ENCODE measurements at places on chromosomes 5 and 9.

DNA sequence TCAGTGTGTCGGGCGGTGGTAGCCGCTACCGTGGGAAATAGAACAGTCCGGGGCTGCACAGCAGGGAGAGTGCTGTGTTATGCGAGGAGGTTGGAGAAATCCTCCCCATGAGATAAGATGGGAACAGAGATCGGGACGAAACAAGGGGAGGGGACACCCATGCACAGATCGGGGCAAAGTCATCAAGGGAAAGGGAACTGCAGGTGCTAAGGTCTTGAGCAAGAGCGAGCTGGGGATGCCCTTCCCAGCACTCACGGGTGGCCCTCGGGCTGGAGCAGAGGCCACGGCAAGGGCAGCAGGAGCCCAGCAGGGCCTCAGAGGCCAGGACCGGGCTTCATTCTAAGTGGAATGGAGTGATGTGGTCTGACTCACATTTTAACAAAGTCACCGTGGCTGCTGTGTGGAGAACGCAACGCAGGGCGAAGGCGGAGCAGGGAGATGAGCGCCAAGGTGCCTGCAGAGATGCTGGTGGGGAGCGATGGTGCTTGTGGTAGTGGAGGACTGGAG is 7.7 kb downstream of the IL13 start:
- no peak for DNase-seq

GRCh38 chr5:122940890-122941289 is 95.5 kb downstream of the SNX24 start:
- no peak for DNase-seq

GRCh38 chr5:168765086-168765550 is 185.9 kb upstream of the PANK3 start:
- no peak for DNase-seq

- DNase-seq: no peak
Observed at GRCh38 chr9:80885894-80886293, 803.5 kb downstream of the TLE1 start.

GRCh38 chr9:108411632-108412031 is 444.2 kb downstream of the ACTL7B start:
- DNase-seq: no peak

DNA sequence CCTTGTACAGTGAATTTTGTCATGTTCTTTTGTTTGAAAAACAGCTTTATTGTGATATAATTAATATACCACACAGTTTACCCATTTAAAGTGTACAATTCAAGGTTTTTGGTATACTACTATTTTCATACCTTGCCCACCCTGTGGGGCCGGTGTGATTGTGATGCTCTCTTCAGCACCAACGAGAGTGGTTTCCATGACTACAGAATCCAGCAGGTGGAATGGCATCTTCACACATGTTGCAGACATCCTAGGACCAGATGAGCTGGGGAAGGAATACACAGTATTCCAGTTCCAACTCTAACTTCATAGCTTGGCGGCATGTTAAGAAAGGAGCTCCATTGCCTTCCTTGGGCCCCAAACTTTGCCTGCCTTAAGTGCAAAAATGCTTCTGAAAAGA is 7.7 kb upstream of the GPR151 start:
- no peak for DNase-seq

DNA sequence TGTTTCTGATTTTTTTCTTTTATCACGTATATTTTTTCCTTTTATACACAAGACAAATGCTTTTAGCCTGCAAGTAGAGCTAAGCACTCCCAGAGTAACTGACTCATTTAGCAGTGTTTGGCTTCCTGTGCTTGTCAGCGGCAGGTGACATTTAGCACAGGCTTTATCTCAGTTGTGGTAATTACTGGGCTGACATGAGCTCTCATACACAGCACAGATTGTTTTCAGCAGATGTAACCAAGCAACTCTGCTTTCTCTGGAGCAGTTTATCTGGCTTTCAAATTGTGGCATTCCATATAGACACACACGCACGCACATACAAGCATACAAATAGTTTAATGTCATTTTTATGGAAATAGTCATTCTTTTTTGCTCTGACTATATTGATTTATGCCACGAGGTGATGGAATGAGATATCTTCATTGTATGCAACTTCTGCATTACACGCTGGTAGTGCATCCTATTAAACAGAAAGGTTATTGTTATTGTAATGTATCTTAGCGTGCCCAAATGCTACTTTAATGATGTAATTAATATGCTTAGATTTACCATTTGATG is 379.0 kb upstream of the GRAMD2B start:
- peak; percentile 6 for DNase-seq

- DNase-seq: no peak
Observed at GRCh38 chr9:68597362-68597997, 56.8 kb upstream of the TMEM252 start.

DNA sequence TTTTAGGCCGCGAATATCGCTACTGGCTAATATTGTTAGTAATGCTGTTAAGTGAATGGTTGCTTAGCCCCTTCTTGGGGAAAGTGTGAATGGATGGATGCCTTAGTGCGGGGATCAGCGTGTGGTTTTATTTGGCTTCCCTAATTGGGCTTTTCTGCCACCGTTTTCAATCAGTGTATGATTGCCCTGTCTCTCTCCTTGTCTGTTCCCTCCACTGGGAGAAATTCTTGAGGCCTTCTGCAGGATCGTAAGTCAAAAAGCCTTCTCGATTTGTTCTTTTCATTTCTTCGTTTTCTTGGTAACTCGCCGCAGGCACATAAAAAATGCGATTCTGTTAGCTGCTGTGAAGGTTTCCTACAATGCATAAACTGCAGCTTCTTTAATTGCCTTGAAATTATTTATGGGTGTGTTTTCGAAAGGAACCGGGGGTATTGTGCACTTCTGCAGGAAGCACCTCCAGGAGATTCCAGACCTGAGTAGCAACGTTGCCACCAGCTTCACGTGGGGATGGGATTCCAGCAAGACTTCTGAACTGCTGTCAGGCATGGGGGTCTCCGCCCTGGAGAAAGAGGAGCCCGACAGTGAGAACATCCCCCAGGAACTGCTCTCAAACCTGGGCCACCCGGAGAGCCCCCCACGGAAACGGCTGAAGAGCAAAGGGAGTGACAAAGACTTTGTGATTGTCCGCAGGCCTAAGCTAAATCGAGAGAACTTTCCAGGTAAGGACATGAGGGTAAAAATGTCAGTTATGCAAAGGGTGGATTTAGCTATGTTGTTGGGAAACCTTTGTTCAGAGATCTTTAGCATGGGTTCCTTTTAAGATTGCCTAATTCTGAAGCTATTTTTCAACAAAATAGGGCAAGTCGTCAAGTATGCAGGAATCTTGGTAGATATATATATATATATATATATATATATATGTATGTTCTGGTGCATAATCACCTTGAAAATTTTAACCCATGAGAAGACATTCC is 700 bp downstream of the SKP2 start:
- DNase-seq: peak; percentile 14

GRCh38 chr5:151549713-151550112 is 41.4 kb downstream of the FAT2 start:
- DNase-seq: no peak

DNA sequence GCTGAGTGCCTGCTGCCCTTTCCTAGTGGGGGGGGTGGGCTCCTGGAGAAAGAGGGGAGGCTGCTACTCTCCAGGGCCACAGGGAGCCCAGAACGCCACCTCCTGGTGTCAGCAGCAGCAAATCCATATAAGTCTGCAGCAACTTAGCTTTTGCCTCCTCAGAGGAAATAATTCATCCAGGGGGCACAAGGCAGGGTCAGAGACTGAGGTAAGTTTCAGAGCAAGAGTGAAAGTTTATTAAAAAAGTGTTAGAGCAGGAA is 4.0 kb upstream of the CLPTM1L start:
- no peak for DNase-seq

- no peak for DNase-seq
Observed at GRCh38 chr9:89701221-89701798, 96.5 kb downstream of the GADD45G start.

DNA sequence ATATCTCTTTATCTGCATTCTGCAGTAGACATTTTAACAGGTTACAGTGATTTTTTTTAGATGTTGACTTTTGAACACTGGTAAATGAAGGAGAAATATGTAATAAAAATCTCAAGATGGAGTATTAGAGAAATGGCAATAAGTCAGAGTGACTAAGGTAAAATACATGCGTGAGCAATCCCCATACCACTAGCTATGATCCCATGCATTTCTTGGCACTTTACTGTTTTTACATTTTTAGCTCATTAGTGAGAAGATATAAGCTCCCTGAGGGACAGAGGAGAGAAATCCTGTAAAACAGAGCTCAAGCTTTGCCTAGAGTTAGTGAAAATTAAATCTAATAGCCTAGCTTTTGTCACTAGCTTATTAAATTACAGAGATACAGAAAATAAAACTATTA is 181.9 kb upstream of the TRPM3 start:
- DNase-seq: no peak

GRCh38 chr5:80217667-80218066 is 38.2 kb downstream of the SERINC5 start:
- DNase-seq: no peak

- DNase-seq: no peak
Observed at GRCh38 chr5:66779528-66779927, 183.3 kb downstream of the MAST4 start.

GRCh38 chr5:146607659-146608332 is 91.8 kb upstream of the GPR151 start:
- DNase-seq: no peak

- DNase-seq: peak; percentile 23
Observed at GRCh38 chr5:33981408-33982162, 2.9 kb downstream of the SLC45A2 start.

DNA sequence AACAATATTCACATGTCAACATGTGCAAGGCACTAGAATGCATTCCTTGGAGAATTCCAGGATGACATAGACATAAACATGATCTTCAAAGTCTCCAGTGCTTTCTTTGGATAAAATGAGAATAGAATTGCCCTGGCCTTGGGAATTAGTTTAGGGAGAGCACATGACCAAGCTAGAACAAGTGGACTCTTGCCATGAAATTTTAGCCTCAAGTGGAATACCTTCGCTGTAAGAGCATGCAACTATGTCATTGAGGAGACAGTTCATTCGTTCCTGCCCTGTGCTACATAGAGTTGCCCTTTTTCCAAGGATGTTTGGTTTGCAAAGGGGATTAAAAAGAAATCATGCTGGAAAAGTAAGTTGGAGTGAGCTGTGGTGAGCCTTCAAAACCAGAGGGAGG is 42.7 kb downstream of the ZFAND5 start:
- no peak for DNase-seq

- no peak for DNase-seq
Observed at GRCh38 chr5:133967124-133967523, 1.3 kb downstream of the C5orf15 start.

DNA sequence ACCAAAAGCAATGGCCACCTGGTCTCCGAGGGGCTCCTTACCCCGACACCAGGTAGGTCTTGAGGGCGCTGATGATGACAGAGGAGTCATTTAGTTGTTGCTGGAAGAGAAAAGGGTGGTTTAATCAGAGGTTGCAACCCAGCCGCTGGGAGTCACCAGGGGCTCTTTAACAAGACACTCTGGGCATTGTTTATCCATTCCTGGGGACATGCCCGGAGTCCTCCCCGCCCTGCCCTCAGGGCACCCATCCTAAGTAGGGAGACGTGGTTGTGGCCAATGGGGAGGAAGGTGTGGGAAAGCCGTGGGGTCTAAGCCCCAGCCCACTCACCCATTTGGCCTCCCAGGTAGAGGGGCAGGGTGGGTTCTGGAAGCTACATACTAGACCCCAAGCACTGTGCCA is 3.1 kb downstream of the PTGES2 start:
- DNase-seq: no peak

- DNase-seq: no peak
Observed at GRCh38 chr5:66864240-66864884, 268.2 kb downstream of the MAST4 start.

Data from AG08396 (cell line).